ENCODE measurements at places on chromosomes 7 and 10. TPM values are rescaled to one million over a fixed set of nuclear protein-coding genes. Genes with fewer than 3 reads are reported as not detected.

Gene TUBAL3
- total RNA-seq = not detected

DNA sequence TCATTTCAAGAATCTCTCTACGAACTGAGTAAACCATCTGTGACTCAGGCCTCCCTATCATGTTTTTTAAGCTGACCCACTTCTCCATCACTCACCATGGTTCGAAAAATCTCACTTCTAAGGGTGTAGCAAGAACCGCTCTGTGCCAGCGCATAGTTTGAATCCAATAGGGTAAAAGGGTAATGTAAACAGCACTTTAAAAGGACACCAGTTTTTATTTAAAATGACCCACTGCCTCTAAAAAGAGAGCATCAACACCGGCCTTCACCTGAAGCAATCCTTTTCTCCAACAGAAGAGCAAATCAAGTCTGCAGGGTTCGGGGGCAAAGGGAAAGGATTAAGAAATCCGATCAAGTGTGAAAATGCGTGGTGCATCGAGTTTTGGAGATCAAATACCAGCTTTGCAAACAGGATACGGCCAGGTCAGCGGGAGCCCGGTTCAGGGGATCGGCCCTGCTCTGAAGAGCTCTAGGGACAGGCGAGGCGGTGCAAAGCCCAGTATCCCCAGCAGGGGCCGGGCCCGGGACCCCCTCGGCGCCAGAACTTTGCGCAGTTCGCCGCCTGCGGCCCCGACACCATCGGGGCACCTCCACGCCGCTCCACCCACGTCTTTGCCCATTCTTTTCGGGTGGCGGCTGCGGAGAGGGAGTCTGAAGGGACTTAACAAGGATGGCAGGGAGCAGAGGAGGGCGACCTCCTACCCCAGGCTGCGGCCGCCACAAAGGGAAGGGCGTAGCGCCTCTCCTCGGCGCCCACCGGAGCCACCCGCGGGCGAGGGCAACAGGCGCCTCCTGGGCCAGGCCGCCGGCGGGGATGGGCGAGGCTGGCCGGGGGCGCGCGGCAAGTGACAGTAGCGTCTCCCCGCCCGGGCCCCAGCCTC is 842 bp downstream of the NMT2 start:
- peak; percentile 61 for DNase-seq
- peak overlapping the region; percentile 87 for H3K4me3 ChIP-seq
- H3K27ac ChIP-seq = peak overlapping the region; percentile 94
- no peaks in the 10 kb centered on the region for H3K27me3 ChIP-seq
- peaks cover 23% of the 10 kb centered on the region for H3K4me1 ChIP-seq

GRCh38 chr10:119675483-119676170 is 24.4 kb downstream of the BAG3 start:
- no peaks in the 10 kb centered on the region for H3K4me1 ChIP-seq
- H3K4me3 ChIP-seq = no peak overlapping the region
- no peak overlapping the region for H3K27ac ChIP-seq
- H3K27me3 ChIP-seq = no peaks in the 10 kb centered on the region

- H3K36me3 ChIP-seq = no peaks in the 10 kb centered on the region
- no peaks in the 10 kb centered on the region for H3K27me3 ChIP-seq
- H3K4me1 ChIP-seq = peaks cover 15% of the 10 kb centered on the region
- H3K27ac ChIP-seq = no peak overlapping the region
- DNase-seq = no peak
Observed at GRCh38 chr7:7417851-7418250, 117.8 kb downstream of the COL28A1 start.

DNA sequence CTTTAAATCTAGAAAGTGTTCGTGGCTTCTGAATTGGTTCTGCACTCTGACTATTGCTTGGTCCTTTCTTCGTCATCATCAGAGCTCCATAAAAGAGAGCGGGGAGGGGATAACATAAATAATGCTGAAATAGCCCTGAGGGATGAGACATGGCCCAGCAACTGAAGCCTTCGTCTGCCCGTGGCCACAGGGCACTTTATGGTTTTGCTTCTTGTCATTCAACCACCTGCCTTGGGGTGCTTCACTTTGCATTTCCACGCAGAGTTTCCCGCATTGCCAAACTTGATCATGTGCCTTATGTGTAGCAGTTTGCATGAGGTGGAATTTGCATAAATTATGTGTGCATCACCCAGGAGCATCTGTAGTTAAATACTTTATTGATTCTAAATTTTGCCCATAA is 15.9 kb downstream of the GSTO2 start:
- H3K36me3 ChIP-seq = peaks cover 1% of the 10 kb centered on the region
- no peak overlapping the region for H3K27ac ChIP-seq
- peaks cover 2% of the 10 kb centered on the region for H3K4me1 ChIP-seq
- no peak overlapping the region for H3K4me3 ChIP-seq
- DNase-seq = no peak
- peaks cover 3% of the 10 kb centered on the region for H3K27me3 ChIP-seq

DNA sequence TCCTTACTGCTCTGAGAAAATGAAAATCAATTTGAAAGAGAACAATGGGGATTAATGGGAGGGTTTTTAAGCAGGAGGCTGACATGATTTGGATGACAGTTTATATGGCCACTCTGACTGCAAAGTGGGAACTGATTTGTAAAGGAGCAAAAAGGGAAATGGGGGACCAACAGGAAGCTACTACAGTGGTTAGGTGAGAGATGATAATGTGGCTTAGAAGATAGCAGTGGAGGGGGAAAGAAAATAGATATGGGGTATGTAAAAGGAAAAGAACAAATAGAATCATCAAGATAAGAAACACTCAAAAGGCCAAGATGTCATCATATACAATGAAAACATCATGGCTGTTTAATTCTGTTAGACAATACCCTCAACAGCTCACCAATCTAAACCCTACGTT is 177.5 kb downstream of the ANK3 start:
- no peaks in the 10 kb centered on the region for H3K27me3 ChIP-seq
- H3K27ac ChIP-seq = no peak overlapping the region
- H3K4me1 ChIP-seq = peaks cover 2% of the 10 kb centered on the region
- no peak overlapping the region for H3K4me3 ChIP-seq
- DNase-seq = no peak

DNA sequence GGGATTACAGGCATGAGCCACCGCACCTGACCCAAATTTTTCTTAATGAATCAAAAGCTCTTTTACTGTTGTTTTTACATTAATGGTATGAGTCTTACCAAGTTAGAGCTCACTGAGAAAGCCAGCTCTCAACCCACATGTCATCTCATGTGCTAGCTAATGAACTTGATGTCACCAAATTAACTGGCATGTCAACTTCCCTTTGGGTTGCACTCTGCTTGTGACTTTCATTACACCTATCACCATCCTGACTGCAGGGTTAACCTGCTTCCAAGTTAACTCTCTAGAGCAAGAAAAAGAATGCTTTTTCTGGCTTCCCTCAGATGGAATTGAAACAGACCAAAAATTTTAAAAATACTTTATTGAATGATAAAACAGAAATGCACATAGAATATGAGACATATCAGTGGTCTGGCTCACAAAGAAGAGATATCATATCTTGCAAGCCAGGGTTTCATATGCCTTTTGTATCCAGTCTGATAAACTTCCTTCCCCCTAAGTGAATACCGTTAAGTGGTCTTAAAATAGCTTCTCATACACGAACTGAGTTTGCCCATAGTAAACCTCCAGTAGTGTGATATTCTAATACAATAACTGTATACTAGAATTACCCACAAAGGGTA is 42.9 kb upstream of the TRIM24 start:
- no peaks in the 10 kb centered on the region for H3K27me3 ChIP-seq
- H3K4me1 ChIP-seq = peaks cover 12% of the 10 kb centered on the region
- no peak for DNase-seq
- peaks cover 9% of the 10 kb centered on the region for H3K36me3 ChIP-seq

GRCh38 chr7:135957627-135958026 is 19.5 kb downstream of the MTPN start:
- no peaks in the 10 kb centered on the region for H3K27me3 ChIP-seq
- H3K27ac ChIP-seq = no peak overlapping the region
- DNase-seq = no peak
- H3K4me3 ChIP-seq = no peak overlapping the region
- H3K4me1 ChIP-seq = peaks cover 17% of the 10 kb centered on the region
- H3K36me3 ChIP-seq = peaks cover 6% of the 10 kb centered on the region
